Activated T-helper 2 cell treated with anti-CD3 and anti-CD28 coated beads, Interferon-gamma antibody, Interleukin-2, Interleukin-4, amounts not matched to agents 10 μg/mL and 5 μg/mL and 100 μg/mL, durations not matched to agents 14 hours and 24 hours and 36 hours (primary cell): ENCODE measurements at places on chromosomes 6 and 20. TPM values are rescaled to one million over a fixed set of nuclear protein-coding genes. Genes with fewer than 3 reads are reported as not detected.

GRCh38 chr6:38350220-38350619, 289.5 kb downstream of the BTBD9 start:
- DNase-seq, result no peak

- DNase-seq, result no peak
Observed at GRCh38 chr6:130997061-130997753, 65.8 kb downstream of the EPB41L2 start.

- no peak for DNase-seq
Observed at GRCh38 chr6:7169296-7169721, 61.5 kb downstream of the RREB1 start.

HTR1B gene
- total RNA-seq, result not detected in 2 replicates

GRCh38 chr6:118724211-118724610, 72.8 kb upstream of the CEP85L start:
- no peak for DNase-seq

GRCh38 chr6:125273965-125274364, 27.8 kb downstream of the HDDC2 start:
- DNase-seq, result no peak

DNA sequence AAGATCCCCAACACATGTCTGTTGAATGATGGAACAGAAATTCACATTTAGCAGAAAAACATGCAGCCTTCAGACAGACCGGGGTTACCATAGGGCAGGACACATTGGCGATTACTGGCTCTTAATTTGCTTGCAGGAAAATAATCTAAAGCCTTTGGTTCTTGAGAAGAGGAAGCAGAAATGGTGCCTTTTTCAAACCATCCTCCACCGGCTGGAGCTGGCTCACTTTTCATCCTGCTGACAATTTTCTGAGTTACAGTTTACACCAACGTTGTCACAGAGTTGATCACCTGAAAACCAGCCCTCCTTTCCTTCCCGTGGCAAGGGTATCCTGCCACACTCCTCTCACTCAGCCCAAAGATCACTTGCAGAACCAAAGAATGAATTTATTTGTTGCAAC, 32.6 kb downstream of the SF3B5 start:
- no peak for DNase-seq

GRCh38 chr6:33018904-33019303, 9.5 kb upstream of the HLA-DOA start:
- peak; percentile 45 for DNase-seq

EPPIN gene
- total RNA-seq, result not detected in 2 replicates

DNA sequence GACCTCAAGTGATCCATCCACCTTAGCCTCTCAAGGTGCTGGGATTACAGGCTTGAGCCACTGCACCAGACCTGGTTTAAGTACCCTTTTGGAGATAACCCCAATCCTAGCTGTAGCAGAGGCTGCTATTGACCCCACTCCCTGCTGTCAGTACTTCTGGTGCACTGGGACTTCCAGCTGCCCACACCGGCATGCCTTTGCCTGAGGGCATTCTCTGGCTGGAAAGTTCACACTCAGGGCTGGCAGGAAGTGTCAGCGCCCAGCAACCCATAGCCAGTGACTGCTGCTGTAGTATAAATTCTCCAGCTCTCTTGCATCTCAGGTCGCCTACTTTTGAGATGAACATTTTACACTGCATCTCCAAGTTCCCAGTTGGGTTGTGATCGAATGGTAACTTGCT, 75.3 kb downstream of the UTRN start:
- DNase-seq, result no peak

B3GAT2 gene
- total RNA-seq, result not detected in 2 replicates

DNA sequence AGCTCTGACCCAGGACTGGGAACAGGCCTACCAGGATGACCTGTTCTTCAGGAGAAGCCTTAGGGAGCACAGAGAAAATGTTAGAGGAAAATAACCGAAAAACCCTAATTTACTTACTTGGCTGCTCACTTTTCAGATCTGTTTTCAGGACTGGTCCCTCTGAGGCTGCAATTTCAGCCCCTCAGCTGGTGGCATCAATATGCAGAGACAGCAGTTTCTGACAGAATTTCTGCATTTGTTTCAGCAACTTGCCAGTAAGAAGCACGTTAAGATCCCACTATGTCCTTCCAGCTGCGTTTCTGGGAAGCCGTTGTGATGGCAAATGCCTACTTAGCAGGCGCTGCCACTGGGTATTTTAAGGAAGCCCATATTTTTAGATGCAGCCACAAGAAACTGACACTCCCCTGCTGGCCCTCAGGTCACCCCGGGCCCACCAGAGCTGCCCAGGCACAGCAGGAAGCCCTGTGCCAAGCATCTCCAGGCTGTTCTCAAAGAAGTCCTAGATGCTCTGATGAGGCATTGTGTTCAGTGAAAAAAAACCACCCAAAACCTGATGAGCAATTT, 7.5 kb downstream of the YTHDF1 start:
- DNase-seq, result no peak

DNA sequence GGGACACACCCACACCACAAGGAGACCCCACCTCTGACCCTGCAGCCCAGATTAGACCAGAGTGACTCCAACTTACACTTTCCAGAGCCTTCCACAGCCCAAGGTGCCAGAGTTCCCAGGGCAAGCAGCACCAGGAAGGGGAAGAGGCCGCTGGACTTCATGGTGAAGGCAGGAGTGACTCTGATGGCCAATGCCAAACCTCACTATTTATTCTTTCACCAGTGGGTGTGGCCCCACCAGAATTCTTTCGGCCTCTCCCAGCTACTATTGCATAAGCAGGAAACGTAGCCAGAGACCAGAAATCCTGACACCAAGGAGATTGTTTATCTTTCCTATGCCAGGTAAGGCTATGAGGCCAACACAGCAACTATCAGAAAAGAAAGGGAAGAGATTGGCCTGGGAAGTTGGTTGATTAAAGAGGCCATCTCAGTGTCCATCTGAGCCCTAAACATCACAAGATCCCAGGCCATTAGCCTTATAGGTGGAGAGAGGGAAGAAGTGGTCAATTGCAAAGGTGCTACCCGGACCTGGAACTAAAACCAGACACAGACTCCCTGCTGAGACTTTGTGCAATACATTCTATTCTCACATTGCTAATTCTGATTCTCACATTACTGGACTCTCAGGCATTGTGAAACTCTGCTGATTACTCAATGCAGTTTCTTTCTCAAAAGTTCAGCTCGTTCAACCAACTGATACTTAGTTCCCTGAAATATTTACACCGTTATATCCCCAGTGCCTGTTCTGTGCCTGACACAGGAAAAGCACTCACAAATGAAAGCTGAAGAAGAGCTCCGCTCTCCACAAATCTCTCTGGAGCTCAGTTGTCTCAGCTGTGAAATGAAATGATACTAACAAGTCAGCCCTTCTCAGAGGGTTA, at the start of gene SLPI:
TSS of gene SLPI (minus strand) at position 182 of the 880 bp plus-strand sequence. CDS start at position 161, 21 bp downstream.
- no peak for DNase-seq

GRCh38 chr20:46099491-46100287, 9.9 kb upstream of the NCOA5 start:
- no peak for DNase-seq

CRISP3 gene
- not detected in 2 replicates for total RNA-seq

GRCh38 chr6:114051031-114051430, 80.1 kb upstream of the HDAC2 start:
- DNase-seq, result no peak

DNA sequence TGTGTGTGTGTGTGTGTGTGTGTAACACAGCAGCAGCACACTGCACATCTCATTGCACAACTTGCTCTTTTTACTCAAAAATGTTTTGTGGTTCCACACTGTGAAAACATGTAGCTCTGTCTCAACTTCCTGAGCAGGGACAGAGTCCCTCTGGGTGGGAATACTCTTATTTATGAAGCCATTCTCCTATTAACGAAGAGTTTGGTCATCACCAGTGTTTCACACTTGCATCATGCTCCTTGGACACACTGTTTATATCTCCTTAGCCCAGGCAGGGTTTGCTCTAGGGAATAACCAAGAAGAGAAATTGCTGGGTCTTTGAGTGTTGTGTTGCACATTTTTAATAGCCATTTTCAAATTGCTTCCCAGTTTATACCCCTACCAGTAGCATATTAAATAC, 53.6 kb downstream of the ZNF831 start:
- DNase-seq, result no peak
